Calu3 (cell line): ENCODE measurements at places on chromosomes 3 and 15.
A peak's percentile ranks its signal among the peaks of the same experiment; 100 is the strongest.

DNA sequence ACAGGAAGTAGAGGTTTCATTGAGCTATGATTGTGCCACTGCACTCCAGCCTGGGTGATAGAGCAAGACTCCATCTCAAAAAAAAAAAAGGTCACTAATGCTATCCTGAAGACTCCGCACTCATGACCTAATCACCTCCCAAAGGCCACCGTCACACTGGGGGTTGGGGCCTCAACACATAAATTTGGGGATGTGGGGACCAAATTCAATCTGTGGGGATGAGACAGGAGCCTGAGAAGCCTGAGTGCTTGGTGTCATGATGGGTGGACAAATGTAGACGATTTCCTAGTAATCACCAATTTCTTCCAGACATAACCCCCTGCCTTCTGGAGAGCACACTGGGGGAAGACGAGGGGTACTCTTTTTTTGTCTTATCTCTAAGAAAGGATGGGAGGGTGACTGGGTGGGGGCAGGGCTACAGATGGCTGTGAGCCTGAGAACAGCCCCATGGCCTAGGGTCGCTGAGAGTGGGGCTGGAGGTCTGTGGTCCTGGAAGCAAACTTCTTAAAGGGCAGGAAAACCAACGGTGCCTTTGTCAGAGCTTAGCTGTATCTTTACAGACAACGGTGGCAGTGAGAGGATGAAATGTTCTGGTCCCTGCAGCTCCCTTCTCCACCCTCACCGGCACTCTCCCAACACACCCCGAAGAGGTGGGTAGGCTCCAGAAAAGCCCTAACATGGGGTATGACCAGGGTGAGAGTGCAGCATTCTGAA lies 16.6 kb upstream of the KLF13 start:
- no peak for DNase-seq

GRCh38 chr3:156674911-156675829 lies 780 bp downstream of the TIPARP start:
- peak; percentile 67 for DNase-seq

DNA sequence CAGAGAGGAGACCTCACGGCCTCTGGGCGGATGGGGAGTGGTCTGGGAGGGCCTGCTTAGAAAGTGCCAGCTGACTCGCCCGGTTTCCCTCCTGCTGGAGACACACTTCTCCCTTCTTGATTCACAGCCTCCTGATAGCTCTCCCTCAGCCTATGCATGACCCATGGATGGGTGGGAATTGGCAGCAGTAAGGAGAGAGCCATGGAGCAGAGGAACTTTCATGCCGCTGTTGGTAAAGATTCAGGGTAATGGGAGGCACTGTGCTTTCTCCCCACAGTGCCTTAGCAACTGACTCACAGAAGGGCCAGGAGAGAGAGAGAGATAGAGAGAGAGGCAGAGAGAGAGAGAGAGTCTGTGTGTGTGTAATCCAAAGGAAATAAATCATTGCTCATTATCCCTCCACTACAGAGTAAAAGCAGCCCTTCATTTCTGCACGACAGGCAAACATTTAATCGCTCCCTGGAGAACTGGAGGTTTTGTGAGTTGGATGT lies 82.8 kb downstream of the SEMA5B start:
- DNase-seq = no peak

DNA sequence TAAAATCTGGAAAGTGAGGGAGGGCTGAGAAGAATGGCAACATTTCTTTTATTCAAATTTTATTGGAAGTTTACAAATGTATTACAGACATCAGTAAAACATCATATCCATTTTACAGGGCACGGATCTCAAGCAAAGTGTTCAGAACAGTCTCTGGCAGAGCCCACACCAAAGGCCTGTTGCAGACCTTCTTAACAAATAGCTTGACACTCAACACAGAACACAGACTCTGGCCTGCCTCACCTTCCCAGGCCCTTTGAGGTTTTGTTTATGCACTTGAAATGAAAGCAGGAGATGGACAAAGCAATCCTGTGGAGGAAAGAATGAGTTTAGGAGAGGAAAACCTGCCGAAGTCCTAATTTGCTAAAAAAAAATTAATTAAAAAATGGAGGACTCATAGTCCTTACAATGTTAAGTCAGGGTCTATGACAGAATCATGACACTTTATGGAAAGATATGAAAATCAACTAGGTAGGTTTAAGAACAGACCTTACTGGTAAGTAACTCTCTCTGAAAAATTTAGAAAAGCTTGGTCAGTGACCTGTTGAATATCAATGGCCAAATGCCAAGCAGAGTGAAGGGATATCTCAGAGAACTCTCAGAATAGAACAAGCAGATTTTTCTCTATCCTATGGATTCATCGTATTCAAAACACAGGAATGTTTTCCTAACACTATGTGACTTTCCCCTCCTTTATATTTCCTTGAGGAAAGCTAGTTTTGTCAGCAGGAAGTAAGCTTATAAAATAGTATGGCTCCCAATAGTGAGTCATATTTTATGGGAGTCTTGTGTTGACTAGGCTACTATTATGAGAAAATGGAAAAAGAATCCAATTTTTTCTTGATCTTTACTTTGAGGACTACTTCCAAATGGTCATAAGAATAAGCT lies 70.8 kb upstream of the PSMD6 start:
- no peak for DNase-seq

DNA sequence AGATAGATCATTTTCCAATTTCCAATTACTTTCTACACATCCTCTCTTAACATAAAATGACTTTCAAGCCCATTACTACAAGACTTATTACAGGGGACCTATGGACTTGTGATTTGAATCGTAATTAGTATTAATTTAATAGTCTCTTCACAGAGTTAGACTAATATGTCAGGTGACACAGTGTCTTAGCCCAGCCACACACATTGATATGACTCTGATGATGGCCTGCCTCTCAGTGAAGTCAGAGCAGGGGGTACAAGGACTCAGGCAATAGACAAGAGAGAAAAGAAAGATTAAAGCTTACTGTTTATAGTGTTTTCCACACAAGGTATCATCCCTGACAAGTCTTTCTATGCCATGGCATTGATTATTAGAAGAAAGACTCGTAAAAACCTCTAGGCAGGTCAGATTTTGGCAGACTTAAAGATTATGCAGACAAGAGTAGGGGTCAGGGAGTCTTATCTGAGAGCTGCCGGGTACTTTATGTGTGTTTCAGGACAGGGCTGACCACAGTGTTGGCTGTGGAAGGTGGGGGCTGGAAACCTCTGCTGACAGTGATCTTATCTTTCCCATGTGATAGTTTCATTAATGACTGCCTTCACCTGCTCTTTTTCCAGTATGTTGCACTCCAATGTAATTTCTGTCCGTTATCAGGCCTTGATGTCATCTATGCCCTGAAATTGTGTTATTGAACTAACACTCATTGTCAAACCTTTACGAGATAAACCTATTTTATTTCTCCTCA lies 50.1 kb downstream of the B3GALNT1 start:
- DNase-seq = no peak

GRCh38 chr3:8987645-8988383 lies 24.5 kb upstream of the RAD18 start:
- peak; percentile 56 for DNase-seq

- DNase-seq = no peak
These were observed 231.6 kb downstream of the IGSF11 start for GRCh38 chr3:118803096-118803476.

- DNase-seq = no peak
These were observed 15.4 kb downstream of the CDV3 start for GRCh38 chr3:133588784-133589465.

- DNase-seq = no peak
These were observed 4.7 kb upstream of the KPNA4 start for GRCh38 chr3:160569894-160570652.

- DNase-seq = peak; percentile 75
These were observed 237.7 kb downstream of the SLCO3A1 start for GRCh38 chr15:92091155-92091734.

DNA sequence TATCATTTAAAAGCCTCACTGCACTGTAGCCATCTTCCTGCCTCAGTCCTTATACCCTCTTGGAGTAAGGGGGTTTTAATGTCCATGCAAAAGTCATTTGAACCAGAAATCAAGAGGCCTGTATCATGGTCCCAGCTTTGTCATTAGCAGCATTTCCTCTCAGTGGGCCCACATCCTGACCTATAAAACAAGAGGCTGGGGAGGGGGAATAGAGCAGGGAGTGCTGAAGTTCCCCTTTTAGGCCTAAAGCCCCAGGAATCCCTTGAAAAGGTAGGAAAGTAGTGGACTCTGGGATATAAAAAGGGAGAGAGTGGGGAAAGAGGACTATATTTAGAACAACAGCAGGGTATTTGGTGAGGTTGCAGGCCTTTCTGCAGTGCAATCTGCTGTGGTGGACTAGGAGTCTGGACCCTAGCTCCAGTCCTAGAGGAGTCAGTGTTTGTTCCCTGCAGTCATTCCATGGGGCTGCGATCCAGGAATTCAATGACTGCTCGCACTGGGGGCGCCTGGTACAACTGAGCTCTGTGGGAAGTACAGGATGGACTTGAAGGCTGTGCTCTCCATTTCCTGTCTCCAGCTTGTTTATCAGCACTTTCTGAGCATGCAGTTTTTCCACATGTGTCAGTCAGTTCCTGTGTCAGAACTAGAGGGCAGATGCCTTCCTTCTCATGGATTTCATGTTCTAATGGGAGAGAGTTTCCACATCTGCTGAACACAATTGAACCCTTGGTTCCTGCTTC lies 46.8 kb downstream of the PDHB start:
- DNase-seq = no peak

GRCh38 chr3:101531473-101532086 lies 18.6 kb upstream of the SENP7 start:
- no peak for DNase-seq

GRCh38 chr3:134803051-134803505 lies 8.0 kb downstream of the EPHB1 start:
- no peak for DNase-seq

- DNase-seq = no peak
These were observed 1.2 kb upstream of the KLHL6 start for GRCh38 chr3:183556722-183557121.

DNA sequence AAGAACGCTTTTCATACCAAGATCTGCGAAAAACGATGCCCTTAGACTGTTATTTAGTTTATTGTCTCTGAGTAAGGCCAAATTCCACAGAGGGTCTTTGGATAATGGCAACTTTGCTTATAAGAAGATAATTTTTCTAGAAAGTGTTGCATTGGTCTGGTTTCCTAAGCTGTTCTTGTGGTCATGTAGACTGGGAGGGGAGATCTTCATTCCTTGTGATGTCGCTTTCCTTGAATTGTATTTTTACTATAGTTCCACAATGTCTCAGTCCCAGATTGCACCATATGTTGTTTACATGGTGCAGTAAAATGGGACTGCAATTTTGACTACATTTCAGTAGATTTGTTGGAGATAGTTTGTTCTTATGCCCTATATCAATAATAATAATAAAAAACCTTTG lies 28.8 kb upstream of the ST3GAL6 start:
- no peak for DNase-seq

GRCh38 chr15:65642594-65642993 lies 20.9 kb downstream of the SLC24A1 start:
- no peak for DNase-seq

GRCh38 chr15:25057574-25057973 lies 102.8 kb downstream of the SNRPN start:
- no peak for DNase-seq

DNA sequence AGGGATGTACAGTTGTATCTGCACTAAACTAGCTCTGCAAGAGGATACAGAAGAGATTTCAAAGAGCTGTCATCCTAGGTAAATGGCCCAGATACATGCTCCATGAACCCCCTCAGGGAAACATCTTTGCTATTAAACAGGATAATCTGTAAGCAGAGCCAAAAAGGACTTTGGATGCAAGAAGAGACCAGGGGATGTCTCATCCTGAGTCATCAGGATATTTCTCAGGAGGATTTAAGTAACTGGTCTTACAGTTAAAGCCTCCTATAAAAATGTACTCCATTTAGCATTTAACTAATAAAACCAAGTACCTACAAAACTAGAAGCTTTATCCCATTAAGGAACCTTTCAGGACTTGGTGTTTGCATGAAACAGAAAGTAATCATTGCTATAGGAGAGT lies 48.2 kb upstream of the PHLDB2 start:
- no peak for DNase-seq

DNA sequence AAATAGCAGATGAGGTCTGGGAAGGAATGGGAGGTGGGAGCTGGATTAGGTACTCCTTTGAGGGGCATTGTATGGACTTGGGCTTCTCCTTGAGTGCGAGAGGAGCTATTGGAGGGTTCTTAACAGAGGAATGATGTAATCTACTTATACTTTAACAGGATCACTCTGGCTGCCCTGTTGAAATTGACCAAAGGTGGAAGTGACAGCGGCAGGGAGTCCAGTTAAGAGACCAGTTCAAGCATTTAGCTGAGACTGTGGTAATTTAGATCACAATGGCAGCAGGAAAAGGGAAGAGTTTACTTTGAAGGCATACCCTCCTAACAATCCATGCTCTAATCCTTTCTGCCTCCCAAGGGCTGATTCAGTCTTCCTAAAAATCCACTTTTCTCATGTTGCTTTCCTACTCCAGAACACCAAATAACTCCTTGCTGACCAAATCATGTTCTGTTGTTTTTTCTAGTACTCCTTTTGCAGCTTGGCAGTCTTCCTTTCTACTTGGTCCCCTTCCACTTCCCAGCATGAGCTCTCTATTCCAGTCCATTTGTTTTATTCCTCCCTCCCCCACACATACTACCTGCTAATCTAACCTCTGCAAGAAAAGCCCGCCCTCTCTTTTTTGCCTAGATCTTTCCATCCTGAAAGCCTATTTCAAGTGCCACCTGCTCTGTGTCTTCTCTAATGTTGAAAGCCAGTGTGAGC lies 139.4 kb downstream of the NECTIN3 start:
- no peak for DNase-seq

GRCh38 chr3:76429581-76430177 lies 610.2 kb upstream of the ROBO2 start:
- no peak for DNase-seq

GRCh38 chr3:46527239-46527638 lies 29.5 kb downstream of the RTP3 start:
- DNase-seq = no peak

DNA sequence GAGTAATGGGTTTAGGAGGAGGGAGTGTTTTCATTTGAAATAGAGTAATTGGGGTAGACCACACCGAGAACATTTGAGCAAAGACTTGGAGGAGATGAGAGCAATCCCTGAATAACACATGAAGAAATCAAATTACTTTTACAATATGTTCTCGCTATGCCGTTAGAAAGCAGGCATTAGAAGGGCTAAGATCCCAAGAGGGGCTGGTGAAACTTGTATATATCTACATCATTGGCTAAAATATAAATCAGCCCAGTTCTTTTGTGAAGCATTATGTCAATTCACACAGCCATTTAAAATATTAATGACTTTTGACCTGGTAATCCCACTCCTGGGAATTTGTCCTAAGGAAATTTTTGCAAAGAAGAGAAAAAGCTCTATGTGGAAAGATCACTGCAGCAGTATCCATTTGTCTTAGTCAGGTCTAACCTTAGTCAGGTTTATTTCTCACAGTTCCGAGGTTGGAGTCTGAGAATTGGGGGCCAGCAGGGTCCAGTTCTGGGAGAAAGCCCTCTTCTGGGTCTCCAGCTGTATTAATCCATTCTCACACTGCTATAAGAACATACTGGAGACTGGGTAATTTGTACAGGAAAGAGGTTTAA lies 31.0 kb downstream of the CCDC32 start:
- no peak for DNase-seq

- no peak for DNase-seq
These were observed 30.5 kb downstream of the DUT start for GRCh38 chr15:48361685-48362084.
